Stimulated activated CD4-positive, alpha-beta T cell treated with anti-CD3 and anti-CD28 coated beads, Interleukin-1b, Interleukin-23, amount 100 ng/mL, for 1 hour (primary cell): ENCODE measurements at places on chromosomes 16 and 17.
A peak's percentile ranks its signal among the peaks of the same experiment; 100 is the strongest.

DNA sequence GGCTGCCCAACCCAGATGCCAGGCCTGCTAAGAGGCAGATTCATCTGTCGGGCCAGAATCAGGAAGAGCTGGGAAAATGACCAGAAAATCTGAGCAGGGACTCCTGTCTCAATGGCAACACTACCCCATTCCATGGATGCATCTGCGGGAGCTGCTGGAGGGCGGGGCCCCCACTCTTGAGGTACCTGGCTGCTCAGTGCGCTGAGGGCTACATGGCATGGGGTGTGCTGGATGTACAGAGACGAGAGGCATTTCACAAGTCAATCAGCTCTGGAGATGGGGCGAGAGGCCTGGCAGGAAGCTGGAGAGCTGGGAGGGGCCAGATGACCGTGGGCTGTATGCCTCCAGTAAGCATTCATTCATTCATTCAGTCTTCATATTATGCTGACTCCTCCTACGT, 6.4 kb downstream of the SDK2 start:
- no peak for DNase-seq

DNA sequence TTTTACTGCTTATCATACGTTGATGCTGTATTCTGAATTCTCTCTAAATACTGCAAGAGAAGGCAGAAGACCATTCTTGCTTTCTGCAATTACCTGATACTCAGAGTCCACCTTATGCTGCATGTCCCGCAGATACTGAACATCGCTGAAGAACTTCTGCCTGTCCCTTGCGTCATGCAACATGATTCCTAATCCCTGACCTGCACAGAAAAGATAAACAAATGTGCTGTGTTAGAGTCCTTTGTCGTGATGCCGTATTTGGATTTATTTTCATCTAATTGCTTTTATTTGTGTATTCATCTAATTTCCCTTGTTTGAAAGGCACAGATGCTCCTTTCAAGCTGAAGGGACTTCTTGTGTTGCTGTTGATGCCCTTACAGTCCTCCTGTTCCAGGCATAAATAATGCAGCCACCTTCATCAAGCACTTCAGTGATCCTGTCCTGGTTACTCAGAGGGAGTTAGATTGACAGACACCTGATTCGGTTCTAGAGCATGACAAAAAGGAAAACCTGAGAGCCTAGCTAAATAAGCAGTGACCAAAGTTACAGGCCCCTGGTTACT, 6.5 kb downstream of the MARCHF10 start:
- no peak for DNase-seq

DNA sequence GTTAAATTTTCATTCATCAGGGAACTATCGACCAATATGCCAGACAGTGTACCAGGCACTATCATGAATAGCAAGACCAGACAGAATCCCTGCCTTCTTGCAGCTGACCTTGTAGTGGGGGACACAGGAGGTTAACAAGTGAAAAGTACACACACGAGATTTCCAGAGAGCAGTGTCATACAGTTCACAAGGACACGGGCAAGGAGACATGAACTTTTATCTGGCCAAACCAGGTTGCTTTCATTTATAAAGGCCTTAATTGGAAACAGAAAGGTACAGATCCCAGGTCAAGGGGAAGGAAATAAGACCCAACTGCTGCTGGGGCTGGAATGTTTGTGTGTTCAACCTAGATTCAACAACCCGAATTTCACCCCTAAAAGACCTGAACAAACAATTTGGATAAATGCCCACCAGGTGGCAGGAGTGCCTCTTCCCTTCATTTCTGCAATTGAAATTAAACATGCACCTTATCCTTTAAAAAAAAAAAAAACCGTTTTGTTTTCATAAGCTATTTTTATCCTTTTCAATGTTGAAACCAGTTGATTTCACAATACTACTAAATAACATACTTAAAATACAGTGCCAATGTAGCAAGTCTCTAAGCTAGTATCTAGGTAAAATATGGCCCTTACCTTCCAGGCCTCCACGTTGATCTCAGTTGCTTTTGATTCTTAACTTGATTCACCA, 65.9 kb downstream of the EMP2 start:
- no peak for DNase-seq

- no peak for DNase-seq
Measured at GRCh38 chr16:55480228-55480655, 1.2 kb downstream of the MMP2 start.

GRCh38 chr16:72934636-72935403, 113.1 kb downstream of the ZFHX3 start:
- DNase-seq, result no peak

DNA sequence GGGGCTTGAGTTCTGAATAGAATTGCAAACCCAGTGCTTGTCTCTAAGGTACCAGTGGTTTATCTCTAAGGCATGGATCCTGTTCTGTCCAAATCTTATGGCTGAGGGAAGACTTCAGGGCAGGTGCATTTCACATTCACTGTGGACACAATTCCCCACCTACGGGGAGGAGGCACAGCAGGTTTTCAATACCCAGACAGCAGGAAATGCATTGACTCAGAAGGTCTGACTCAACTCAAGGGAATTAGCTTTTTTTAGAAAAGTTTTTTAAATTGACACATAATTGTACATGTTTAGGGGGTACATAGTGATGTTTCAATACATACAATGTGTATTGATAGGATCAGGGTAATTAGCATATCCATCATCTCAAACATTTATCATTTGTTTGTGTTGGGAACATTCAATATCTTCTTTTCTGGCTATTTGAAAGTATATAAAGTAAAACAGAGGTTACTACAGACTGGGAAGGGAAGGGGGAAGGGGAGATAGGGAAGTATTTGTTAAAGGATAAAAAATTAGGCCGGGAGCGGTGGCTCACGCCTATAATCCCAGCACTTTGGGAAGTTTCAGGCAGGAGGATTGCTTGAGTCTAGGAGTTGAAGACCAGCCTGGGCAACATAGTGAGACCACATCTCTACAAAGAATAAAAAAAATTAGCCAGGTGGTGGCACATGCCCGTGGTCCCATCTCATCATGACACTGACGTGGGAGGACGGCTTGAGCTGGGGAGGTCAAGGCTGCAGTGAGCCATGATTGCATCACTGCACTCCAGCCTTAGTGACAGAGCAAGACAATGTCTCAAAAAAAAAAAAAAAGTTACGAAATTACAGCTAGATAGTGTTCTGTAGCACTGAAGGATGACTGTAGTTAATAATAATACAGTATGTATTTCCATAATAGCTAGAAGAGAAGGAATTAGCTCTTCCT, 54.9 kb downstream of the RGS9 start:
- DNase-seq, result no peak

- no peak for DNase-seq
Measured at GRCh38 chr17:80195671-80196529, 24.2 kb downstream of the SGSH start.

GRCh38 chr17:27630607-27631410, at the start of gene LGALS9:
Gene LGALS9 (plus strand): TSS chr17:27631188. CDS start chr17:27631266, 78 bp downstream.
- DNase-seq, result no peak

DNA sequence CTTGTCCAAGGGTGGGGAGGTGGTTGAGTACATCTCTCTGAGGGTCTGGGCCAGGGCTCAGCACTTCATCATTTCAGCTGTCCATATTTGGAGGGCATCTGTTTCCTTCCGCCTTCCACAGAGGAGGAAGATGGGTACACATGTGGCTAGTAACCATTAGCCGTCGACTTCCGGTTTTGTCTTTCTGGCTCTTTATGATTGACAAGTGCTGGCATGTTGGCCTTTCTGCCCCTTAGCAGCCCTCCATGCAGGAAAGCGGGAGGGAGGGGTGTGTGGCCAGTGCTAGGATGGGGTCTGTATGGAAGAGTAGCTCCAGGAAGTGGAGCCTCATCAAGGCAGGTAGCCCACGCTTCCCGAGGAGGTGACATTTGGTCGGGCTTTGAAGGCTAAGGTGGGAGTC, 69.6 kb downstream of the RAI1 start:
- no peak for DNase-seq

- no peak for DNase-seq
Measured at GRCh38 chr17:20999044-20999573, 43.7 kb downstream of the USP22 start.

- peak; percentile 30 for DNase-seq
Measured at GRCh38 chr16:83956336-83957289, 3.6 kb downstream of the OSGIN1 start.

- DNase-seq, result no peak
Measured at GRCh38 chr17:15408803-15409202, 58.6 kb downstream of the CDRT4 start.

DNA sequence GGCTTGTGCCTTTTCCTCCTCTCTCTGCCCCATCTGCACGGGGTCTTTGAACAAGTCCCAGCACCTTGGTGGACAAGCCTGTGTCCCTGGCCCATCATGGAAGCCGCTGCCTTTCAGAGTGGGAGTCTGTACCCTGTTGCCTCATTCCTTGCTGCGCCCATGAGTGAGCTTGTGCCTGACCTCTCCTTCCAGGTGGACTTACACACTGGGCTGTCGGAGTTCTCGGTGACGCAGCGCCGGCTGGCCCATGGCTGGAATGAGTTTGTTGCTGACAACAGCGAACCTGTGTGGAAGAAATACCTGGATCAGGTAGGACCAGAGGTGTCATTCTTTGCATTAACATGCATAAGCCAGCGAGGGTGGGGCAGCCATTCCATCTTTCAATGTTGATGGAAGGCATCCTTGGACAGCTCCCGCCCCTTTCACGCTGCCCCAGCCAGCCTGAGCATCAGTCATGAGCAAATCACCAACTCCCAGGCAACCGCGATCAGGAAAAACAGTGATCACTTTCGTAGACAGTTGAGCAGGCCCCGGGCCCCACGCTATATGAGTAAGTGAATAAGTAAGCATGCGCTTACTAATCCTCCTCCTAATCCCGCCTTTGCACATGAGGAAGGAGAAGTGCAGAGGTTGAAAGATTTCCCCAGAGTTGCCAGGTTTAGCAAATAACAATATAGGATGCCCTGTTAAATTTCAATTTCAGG, 36.8 kb downstream of the ATP2C2 start:
- no peak for DNase-seq

GRCh38 chr17:7836596-7837407, 2.8 kb downstream of the KDM6B start:
- no peak for DNase-seq

DNA sequence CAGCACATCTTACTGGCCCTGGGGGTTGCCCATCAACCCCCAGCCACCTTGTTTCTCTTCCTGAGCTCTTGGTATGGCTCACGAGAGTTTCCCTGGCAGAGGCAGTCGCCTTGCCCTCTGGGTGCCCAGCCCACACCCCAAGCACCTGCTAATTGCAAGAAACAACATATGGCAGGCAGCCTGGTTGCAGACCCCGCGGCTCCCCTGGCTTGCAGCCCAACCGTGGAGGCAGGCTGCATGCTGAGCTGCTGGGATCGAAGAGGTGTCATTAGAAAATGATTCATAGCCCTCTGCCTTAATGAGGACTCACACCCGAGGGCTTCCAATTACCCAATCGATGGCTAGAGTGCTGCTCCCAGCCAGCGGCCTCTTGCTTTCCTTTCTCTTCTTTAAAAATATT, 115.7 kb downstream of the TMEM114 start:
- no peak for DNase-seq

DNA sequence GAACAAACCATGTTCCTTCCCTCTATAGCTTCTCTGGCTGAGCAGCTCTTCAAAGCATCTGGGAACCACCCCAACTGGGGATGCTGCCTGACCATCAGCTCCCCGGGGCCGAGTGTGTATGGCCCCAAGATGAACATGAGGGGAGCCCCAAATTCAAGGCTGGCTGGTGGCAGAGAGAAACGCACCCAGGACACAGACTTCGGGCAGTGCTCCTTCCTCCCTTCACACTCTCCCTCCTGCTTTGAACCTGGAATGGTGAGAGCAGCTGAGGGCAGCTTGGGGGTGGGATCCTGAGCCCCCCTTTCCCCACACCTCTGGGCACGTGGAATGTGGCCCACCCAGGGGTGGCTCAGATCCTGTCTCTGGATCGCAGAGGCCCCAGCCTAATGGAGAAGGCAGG, 17.2 kb downstream of the TLE7 start:
- DNase-seq, result no peak

DNA sequence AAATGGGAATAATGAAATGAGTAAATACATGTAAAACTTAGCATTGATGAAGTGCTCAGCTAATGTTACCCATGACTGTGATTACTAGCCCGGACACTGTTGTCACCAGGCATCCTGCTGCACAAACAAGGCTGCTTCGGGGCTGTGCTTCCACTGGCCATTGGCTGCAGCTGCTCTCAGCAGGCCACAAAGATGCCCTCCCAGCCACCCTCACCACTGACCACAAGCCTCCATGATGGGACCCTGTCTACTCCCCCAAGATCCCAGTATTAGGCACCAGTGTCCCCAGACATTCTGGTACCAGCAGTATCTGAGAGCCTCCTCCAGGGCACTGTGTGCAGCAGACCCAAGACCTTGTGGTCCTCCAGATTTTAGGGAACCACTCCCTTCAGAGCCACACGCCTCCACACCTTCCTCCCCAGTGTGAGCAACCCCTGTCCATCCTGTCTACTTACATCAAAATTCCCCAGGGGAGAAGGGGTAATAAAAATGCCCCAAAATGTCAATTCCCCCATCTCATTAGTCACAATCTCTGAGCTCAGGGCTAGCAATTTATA, 19.7 kb upstream of the NUP93 start:
- no peak for DNase-seq

GRCh38 chr17:56441308-56441707, 152.2 kb upstream of the NOG start:
- DNase-seq, result no peak

- no peak for DNase-seq
Measured at GRCh38 chr16:85961988-85962915, 63.3 kb downstream of the IRF8 start.

DNA sequence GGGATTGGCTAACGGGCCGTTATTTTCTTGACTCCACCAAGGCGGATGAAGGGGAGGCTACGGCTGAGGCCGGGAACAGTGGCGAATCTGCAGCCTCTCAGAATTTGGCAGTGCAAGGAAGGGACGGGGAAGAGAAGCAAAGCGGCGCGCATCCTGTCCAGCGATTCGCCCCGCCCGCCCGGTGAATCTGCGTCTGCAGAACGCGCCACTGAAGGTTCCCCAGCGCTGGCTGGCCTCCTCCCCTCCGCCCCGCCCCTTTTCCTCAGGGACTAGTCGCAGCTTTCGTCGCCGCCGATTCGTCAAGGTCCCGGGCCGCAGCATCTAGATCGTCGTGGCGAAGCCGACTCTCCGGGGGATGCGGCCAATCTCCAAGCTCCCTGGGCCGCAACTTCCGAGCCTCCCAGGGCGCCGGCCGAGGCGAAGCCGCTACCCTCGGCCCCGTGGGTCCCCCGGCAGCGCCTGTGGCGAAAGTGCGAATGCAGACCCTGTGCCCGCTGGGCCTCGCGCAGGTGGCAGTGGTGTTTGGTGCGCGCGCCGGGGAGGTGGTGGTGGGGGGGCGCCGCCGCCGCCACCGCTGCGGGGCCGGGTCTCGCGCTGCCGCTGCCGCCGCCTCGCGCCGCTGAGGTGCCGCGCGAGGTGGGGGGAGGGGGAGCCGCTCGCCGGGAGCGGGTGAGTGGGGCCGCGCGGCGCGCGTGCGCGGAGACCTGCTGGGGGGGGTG, at the start of gene SETD1A:
TSS of gene SETD1A (plus strand) at position 299 of the 719 bp plus-strand sequence. CDS start 978 bp downstream, outside the sequence.
- peak; percentile 94 for DNase-seq

- DNase-seq, result no peak
Measured at GRCh38 chr17:58072862-58073261, 10.4 kb upstream of the DYNLL2 start.

DNA sequence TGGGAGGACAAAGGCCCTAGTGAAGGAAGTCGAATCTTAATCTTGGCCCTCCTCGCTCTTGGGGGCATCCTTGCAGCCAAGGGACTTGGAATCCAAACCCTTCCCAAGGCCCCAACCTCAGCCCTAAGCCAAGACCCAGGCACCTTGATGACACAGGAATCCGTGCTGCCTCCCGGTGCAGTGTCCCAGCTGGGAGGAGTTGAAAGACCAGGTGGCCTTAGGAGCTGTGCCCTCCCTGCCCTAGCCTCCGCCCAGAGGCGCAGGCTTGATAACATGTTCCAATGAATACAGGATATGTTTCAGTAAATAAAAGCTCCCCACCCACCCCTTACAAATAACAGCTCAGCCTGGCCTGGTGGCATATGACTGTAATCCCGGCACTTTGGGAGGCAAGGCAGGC, at the start of gene CHST5:
TSS of gene CHST5 (minus strand) at position 208 of the 400 bp plus-strand sequence. CDS start 5,724 bp downstream, outside the sequence.
- DNase-seq, result no peak
